GM04504 (cell line): ENCODE measurements at places on chromosomes 12 and 14.

GRCh38 chr12:13247596-13247995 lies 51.1 kb downstream of the EMP1 start:
- no peak for DNase-seq

DNA sequence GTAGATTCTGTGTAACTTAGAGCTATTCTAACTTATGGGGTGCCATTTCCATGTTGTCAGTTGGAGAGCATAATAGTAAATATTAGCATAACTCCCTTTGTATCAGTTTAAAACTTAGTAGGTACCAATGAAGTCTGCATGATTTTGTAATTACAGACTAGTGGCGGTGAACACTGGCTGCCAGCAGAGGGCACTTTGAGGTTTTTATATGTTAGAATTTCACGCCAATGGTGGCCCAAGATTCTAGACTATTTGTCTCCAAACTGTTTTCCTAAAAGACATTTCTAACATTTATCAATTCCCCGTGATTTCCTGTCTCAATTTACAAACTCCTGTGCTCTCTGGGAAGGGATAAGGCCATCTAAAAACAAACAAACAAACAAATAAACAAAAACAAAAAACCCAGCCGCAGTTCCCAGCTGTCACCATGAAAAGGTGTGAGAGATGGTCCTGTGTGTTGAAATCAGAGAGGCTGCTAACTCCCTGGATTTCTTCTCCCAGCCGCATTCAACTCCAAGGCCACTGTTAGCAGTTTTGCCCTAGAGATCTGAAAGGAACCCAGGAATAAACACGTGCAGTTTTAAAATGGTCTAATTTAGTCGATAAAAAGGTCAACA lies 57.6 kb downstream of the BRMS1L start:
- DNase-seq, result no peak

DNA sequence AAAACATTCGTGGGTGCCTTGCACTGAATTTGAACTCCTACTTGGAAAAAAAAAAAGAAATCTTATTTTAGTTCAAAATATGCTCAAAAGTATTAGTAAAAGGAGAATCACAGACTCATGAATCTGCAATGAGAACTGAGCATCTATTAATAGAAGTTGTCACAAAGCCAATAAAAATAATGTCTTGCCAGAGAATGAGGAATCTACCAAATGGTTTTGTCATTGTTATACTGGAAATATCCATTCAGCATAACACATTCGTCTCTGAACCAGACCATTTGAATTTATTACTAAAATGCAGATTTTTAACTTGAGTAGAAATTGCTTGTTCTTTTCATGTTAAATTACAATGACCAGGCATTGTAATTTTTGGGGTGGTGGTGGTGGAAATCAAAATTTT lies 11.6 kb upstream of the PTPRB start:
- DNase-seq, result peak; percentile 37

DNA sequence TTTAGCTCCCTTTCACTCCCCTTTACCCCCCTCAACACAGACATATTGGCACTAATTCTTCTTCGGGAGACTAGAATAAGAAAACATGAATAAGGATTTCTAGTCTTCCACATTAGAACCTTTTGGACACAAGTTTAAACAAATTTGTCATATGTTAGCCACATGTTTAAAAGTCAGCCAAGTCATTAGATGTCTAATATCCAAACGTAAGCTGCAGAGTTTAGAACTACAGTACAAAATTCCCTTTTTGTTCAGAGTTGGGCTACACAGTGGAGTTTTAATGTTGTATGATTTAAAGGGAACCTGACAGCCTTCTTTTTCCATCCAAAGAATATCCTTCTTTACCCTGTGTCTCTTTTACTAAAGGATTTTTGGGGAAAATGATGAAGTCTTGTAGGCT lies 79.8 kb downstream of the PDE6H start:
- no peak for DNase-seq

DNA sequence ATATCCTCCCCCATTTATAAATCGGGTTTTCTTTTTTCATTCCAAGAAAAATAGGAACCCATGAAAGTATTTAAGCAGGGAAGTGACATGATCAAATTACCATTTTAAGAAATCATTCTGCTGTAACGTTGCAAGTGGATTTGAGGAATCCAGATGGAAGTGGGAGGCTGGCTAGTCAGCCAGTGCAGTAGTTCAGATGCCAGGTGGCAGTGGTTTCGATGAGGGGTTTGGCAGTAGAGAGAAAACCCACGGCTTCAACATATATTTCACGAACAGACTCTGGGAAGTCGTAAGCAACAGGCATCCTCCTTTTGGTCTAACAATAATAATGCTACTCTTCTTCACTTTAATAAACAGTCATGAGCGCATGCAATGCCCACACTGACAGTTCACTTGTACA lies 25.0 kb downstream of the PDZRN4 start:
- no peak for DNase-seq

- DNase-seq, result no peak
Observed at GRCh38 chr12:120321382-120322202, 6.0 kb downstream of the PLA2G1B start.

DNA sequence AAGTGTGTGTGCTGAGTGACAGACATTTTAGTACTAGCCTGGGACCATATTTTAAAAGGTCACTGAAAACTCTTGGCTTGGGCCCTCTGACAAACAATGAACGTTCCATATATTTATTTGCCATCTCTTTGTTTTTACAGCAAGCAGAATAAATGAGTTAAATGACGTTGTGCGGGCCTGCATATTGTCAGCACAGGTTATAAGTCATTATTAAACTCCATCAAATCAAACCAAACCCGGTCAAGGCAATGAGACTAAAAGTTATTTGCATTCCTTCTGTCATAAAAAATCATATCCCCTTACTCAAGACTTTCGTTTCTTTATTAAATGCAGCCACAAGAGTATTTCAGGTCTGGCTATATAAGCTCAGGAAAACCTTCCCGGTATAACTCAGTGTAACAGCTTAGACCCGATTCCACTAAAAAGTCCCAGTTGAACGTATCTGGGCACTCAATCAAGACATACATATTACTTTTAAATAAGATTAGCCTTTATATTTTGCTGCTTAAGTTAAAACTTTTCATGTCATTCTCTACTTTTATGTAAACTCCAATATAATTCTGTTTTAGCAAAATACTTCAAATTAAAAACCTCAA lies 84.9 kb downstream of the DICER1 start:
- no peak for DNase-seq

- no peak for DNase-seq
Observed at GRCh38 chr12:48795550-48796455, 6.9 kb upstream of the ADCY6 start.

DNA sequence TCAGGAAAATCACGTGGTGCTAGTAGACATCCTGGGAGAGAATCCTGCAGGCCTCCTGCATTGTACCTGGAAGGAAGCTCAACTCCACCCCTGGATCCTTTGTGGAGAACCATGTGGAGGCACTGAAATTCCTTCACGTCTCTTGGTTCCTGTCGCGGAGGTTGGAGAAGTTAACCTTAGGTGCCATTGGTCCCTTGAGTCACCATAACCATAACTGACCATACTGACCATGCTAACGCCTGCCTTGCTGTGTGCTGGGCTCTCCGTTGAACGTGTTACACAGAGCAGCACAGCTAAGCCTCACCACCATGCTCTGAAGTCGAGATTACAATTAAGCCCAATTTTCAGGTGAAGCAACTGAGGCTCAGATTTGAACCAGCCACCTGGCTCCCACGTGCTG lies 18.6 kb downstream of the C14orf132 start:
- DNase-seq, result no peak

GRCh38 chr12:101773650-101774162 lies 34.4 kb upstream of the SYCP3 start:
- DNase-seq, result peak; percentile 28

- DNase-seq, result no peak
Observed at GRCh38 chr12:28517101-28517500, 326.8 kb downstream of the CCDC91 start.

GRCh38 chr14:101120641-101121507 lies 217.4 kb upstream of the RTL1 start:
- no peak for DNase-seq

DNA sequence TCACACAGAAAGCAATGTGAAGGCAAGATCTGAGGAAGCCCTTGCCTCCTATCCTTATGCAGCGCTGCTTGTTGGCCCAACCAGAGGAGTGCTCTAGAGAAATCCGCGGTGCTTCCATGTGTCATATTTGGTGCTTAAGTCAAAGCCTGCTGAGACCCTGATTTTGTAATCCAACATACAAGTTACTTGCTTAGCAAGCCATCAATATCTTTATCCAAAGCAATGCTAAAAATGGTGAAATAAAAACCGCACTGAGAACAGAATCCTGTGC lies 250.0 kb downstream of the MED13L start:
- no peak for DNase-seq
